ENCODE measurements at places on chromosomes 2 and 18.

GRCh38 chr18:75267643-75268363 is 57.2 kb downstream of the TSHZ1 start:
- DNase-seq: no peak

- DNase-seq: no peak
Measured at GRCh38 chr2:11636593-11637295, 33.3 kb downstream of the NTSR2 start.

- no peak for DNase-seq
Measured at GRCh38 chr2:79131687-79132086, 11.4 kb downstream of the REG1A start.

- peak; percentile 3 for DNase-seq
Measured at GRCh38 chr18:65547046-65547445, 203.8 kb upstream of the CDH7 start.

DNA sequence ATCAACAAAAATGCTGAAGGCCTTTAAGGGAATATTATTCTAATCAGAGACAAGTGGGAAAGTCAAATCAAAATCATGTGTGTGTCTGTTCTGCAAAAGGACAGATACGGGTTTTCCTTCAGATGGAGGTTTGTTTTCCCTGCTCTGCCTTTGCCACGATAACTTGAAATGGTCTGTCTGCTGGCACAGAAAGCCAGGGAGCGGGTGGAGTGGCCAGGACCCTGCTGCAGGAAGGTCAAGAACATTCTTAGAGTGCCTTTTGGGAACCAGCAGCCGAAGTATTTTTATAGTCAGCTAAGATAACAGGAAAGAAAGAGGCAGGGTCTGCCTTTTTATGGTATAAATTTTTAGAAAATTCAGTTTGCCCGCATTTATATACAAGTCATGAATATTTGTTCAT is 234.2 kb downstream of the LTBP1 start:
- DNase-seq: no peak

DNA sequence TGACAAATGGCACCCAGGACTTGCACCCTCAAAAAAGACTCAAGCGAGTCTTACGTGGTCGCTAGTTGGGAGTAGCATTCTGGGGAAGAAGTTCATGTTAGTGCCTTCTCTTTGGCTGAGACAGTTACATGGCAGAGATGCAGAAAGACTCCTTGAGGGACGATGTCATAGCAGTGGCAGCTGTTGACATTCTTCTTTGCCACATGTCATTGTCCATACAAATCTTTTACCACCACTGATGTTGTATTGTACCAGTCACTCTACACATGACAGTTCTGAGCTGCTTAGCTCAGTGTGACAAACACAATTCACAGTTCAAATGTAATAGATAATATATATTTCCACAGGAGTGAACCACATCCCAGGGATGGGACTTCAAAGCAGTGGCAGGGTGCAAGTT is 197.1 kb downstream of the TCF4 start:
- no peak for DNase-seq

GRCh38 chr2:120740375-120740764 is 4.7 kb downstream of the GLI2 start:
- DNase-seq: no peak

GRCh38 chr2:24259316-24259715 is 84.5 kb downstream of the FAM228A start:
- no peak for DNase-seq

GRCh38 chr2:235637896-235638295 is 144.1 kb downstream of the AGAP1 start:
- no peak for DNase-seq

- DNase-seq: no peak
Measured at GRCh38 chr2:86570059-86570458, 6.8 kb upstream of the CHMP3 start.

GRCh38 chr18:13713455-13714055 is 12.8 kb downstream of the FAM210A start:
- no peak for DNase-seq

- DNase-seq: no peak
Measured at GRCh38 chr2:181036848-181037603, 56.6 kb downstream of the UBE2E3 start.

DNA sequence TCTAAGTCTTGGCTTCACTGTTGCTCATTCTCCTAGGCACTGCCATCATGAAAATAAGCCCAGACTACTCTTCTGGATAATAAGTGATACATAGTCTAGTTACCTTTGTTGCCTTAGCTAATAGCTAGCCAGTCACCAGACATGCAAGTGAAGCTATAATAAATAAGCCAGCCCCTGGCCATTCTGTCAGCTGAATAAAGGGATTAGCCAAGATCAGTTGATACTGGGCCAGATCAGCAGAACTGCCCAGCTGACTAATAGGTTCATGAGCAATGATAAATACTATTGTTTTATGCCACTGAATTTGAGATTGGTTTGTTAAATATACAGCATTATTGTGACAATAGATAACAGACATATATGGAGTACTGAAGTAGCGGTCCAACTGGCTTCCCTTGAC is 8.0 kb upstream of the C2orf69 start:
- DNase-seq: peak; percentile 22

DNA sequence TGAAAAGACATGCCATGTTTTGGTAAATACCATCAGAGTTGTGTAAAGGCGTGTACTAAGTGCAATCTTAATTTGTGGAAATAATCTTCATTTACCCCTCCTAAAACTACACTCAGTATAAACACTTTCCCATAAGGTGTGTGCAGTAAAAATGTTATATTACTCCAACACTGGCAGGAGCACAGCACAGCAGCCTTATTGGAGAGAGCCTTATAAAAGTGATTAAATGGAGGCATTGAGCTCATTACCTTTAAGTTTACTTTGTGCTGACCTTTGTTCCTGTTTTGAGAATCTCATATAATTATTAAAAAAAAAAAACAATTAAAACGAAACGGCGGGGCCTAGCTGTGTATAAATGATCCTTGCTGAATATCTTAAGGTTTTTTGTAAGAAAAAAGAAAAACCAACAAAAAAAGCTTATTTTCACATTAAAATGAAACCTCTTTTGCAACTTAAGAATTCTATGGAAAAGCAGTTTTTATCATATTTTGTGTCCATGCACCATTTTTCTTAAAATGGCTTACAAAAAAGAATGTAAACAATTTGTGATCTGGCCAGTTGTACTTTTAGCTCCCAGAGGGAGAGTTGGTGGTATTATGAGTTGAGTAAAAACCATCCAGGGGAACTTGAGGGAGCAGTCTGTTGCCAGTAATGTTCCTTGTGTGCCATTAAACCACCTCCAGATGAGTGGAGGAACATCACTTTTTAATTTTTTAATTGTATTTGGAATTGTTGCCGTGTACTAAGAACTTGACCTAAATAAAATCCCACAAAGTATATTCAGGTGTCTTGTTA is 103.4 kb downstream of the ABI2 start:
- DNase-seq: no peak

GRCh38 chr2:37825586-37825985 is 99.5 kb upstream of the RMDN2 start:
- DNase-seq: peak; percentile 62

DNA sequence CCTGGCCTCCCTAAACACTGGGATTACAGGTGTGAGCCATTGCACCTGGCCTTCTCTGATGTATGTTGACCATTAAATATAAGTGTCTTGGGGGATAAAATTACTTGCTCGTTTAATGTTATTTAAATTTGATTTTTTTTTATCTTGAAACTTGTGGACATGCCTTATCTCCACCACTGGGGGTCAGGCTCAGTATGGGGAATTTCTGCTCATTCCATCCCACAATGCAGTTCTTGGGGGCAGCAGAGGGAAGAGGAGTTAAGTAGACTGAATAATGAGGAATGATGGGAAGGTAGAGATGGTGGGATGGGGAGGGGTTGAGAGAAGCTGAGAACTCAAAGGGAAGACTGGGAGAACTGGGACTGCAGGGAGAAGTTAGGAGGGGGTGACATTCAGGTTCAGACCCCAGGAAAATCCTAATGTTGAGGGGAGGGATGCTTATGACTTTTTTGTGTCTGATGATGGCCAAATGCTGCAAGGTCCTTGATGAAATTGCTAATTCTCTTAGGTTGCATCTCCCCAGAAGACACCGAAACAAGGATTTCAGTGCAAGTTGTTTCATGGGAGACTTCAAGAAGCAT is 174.2 kb downstream of the MIB1 start:
- peak; percentile 74 for DNase-seq

GRCh38 chr2:101524806-101525430 is 50.0 kb upstream of the RFX8 start:
- DNase-seq: no peak

DNA sequence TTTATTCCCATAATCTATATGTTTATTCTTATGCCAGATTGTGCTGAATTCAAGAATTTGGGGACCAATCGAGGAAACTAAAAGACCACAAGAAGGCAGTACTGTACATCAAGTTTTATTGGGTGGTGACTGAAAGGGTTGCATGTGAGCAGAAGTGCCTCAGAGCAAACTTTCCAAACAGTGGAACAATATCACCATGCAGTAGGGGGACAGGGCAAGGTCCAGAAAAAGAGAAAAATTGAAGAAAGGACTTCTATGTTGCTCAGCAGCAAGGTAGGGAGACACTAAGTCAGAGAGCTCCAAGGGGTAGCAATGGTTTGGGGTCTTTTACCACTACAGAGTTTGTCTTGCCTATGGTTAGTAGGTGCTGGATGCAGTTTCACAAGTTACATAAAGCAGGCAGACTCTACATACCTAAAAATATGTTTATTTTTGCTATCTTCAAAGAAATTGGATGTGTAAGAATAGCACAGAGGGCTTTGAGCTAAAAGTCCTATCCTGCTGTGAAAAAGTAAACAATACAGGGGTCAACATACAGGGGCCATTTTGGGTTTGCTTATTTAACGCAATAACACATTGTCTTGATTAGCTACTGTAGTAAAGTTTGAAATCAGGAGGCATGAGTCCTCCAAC is 43.8 kb upstream of the ZBTB14 start:
- no peak for DNase-seq

GRCh38 chr2:202317080-202317857 is 51.7 kb downstream of the NOP58 start:
- DNase-seq: no peak

DNA sequence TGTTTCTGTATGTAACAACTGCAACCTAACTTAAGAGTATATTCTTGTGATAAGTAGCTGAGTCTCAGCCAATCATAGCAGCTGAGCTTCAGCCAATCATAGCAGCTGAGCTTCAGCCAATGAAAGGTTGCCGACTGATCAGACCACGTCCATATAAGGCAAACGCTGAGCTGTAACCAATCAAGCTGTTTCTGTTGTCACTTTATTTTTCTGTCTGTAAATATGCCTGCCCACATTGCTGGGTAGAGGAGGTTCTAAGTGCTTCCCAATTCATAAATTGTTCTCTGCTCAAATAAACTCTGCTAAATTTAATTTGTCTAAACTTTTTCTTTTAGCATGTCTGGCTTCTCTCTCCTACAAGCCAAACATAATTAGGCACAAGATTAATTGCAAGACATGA is 231.5 kb upstream of the TCF4 start:
- no peak for DNase-seq

DNA sequence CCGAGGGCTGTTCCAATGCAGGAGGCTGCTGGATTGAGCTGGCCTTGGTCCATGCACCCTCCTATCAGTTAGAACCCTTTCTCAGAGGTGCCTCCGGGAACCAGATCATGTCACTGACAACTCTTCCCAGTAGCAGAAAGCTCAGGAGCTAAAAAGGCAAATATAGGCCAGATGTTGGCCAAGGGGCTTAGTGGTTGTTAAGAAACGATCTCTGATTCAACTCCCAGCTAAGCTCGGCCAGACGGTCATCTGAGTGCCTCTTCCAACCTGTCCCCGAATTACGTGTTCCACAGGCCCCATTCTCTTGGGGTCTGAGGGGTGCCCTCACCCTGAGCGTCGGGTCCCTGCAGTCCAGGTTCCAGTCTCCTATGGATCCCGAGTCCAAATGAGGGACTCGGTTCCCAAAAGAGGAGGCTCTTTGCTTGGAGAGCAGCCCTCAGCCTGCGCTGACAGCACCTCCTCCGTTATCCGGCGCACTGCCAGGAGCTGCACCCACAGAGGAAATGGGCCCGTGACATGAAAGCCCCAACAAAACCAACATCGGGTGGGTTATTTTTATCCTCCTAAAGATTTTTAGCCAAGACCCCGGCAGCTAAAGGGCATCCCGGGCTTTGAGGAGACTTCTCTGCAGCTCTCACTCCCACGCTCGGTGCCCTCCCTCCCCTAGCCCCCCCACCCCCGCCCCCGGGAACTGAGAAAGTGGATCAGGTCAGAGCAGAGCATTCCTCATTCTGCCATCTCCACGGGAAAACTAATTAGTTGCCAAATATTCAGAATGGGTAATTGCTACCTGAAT is 106.6 kb upstream of the ID2 start:
- DNase-seq: peak; percentile 10

DNA sequence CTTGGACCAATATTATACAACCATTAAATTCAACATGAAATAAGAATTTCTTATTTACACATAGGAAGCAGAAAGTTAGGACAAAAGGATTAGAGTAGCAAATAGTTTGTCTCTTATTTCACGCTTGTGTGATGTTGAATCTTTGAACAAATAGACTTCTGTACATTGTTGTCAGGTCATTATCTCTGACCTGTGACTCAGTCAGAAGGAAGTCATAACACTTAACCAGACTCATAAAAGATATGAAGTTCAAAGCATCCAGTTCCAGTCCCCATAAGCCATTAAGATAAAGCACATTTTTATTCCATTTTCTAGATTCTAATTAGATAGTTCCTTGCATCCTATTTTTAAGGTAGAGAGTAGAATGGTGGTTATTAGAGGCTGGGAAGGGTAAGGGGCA is 130.8 kb downstream of the UPP2 start:
- DNase-seq: no peak

DNA sequence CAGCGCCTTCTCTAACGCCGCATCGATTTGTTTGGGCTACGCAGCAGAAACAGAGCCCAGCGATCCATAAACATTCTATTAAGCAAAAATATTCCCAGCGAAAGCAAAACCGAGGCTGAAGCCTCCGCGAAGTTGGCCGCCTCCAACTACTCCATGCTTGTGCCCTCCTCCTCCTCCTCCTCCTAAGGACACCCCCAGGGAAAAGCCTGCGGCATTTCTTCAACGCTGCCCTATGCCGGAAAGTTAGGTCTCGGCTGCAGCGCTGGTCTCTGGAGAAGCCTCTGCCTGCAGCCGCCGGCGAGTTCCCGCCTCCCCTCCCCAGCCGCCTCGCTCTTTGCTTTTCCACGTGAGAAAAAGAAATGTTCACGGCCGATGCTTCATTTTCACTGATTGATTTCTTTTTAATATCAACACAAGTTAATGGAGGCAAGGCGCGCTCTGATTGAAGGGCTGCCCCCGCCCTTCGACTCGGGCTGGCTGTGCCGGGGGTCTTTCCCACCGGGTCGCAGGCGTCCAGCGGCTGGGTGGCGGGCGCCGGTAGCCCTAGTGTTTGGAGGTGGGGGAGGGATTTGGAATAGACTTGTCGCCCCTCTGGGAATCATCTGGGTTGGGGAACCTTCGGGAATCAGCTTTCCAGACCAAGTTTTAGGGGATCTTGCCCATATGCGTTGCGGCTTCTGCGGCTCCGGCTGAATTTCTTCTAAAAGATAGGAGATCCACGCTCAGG is 3.9 kb downstream of the NRP2 start:
- no peak for DNase-seq

- DNase-seq: no peak
Measured at GRCh38 chr2:181005809-181006208, 25.4 kb downstream of the UBE2E3 start.
